Activated T-helper 2 cell treated with anti-CD3 and anti-CD28 coated beads, Interferon-gamma antibody, Interleukin-2, Interleukin-4, amounts not matched to agents 10 μg/mL and 5 μg/mL and 100 μg/mL, durations not matched to agents 14 hours and 24 hours and 36 hours (primary cell): ENCODE measurements at places on chromosomes 3 and 15.

DNA sequence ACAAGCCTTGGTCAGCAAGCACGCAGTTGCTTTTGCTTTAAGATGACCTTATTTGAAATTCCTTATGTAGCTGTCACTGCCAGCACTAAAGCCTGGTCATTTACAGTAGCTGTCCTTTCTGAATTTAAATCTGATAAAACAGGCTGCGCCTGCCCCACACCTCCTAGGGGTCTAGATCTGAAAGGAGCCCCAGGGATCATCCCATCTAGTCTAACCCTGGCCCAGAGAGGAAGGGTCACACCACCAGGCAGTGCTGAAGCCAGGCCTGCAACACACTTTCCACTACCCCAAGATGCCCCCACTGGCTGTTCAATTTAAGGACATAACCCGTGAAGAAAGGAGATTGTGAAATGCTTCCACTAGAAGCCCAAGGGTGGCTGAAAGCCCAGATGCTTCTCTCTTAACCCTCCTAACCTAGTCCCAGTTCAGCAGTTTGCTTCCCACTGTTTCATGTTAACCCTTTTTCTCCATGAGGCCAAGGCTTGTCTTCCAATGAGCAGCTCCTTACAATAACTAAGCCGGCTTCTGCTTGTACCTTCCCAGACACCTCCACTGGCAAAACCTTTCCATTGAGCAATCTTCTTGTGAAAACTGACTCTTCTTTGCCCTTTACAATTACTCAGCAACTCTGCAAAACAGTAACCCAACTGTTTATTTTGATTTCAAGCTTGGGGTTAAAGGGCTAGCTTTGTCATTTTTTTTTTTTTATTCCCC, 198.9 kb upstream of the LPP start:
- DNase-seq: no peak

GRCh38 chr15:23073890-23074646, 34.7 kb upstream of the TUBGCP5 start:
- DNase-seq: no peak

DNA sequence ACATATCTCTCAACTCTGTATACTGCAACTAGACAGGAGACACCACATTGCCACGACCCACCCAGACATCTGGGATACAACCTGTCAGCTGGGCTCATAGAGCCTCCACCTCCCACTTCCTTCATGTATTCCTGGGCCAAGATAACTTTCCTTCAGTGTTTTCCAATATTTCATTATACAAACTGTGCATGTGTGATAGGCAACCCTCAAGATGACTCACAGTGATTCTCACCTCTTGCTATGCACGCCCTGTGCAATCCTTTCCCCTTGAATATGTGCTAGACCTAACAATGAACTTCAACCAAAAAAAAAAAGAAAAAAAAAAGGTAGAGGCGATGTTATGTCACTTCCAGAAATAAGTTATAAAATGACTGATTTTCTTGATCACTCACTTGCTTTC, 138.0 kb upstream of the ALCAM start:
- DNase-seq: no peak

GRCh38 chr15:57403017-57403416, 26.7 kb downstream of the CGNL1 start:
- DNase-seq: no peak

DNA sequence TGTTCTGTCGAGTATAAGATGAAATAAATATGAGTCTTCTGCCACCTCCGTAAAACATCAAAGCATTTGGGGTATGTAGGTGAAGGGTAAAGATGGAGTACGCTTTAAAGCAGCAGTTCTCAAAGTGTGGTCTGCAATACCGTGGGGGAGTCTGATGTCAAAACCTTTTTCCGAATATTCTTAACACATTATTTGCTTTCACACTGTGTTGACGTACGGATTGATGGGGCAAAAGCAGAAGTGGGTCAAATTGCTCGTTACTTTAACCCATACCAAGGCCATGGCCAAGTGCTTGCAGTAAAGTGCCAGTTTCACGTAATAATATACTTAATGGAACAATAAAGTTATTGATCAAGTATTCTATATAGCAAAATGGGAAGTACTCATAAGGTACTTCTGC, 36.3 kb downstream of the PAK2 start:
- DNase-seq: no peak

- no peak for DNase-seq
Observed at GRCh38 chr3:180624714-180625113, 22.8 kb downstream of the TTC14 start.

DNA sequence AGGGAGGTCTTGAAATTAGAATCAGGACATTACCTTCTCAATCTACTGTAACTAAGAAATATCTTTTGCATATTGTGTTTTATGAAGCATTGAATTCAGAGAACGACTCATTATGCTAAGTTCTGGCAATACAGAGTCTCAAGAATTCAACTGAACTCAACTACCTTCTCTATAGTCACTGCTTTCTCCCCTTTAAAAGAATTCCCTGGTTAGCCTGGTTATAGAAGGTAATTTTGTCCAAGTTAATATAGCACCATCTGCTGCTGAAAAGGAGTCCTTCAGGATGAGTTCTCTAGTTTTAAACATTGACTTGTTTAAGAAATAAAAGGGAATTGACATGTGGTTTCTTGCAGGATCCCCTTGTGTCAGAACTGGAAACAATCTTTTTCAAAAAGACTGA, 60.2 kb downstream of the IL16 start:
- no peak for DNase-seq

DNA sequence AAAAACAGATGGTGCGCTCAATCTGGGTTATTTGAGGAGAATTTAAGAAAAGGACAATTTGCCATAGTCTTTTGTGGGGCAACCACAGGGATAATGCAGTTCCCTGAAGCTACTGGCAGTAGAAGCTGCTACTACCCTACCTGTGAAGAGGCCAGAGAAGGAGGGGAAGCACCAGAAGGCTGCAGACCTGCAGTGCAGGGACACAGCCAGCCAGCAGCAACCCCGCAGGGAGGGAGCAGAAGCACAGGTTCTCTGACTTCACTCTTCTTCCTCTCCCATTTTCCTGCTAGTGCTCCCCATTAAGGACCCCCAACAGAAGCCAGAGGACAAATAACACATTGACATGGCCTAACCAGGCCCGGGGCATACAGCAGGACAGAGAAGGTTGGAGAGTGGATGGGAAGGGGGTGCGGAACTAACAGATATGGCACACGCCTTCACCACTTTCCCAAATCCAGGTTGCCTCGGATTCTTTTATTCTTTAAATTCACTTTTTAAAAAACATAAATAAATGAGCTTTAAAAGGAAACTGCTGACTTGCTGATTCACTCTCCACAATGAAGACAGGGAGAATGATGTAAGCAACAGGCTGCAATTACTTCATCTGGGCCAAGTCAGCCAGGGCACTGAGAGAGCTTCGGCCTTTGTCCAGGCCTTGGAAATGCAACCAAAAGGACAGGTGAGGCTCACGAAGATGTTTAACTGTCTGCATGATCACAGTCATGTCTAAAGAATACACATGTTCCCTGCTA, 30.1 kb downstream of the POPDC2 start:
- DNase-seq: no peak

DNA sequence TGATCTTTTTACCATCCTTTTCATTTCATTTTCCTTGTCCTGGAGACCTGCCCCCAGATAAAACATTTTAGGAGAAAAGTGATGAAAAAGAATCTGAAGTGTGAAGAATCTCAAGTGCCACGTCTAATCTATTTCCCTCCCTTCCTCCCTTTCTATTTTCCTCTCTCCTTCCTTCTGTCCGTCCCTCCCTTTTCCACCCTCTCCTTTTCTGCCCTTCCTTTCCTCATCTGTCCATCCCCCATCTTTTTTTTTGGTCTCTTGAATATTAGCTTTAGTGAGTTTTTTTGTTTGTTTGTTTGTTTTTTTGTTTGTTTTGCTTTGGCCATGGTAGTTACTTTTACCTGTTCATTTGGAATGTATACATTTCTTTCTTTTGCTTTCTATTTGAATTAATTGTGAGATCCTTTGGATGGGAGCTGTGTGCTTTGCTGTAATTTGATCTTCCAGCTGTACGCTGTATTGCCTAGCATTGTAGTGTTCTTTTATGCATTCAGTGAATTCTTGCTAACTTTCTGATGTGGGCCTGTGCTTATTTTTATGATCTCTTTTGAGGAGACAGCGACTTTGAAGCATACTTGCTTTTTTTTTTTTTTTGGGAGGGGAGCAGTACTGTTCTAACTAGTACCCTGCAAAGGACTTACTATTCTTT, 19.2 kb downstream of the CDIN1 start:
- DNase-seq: no peak

DNA sequence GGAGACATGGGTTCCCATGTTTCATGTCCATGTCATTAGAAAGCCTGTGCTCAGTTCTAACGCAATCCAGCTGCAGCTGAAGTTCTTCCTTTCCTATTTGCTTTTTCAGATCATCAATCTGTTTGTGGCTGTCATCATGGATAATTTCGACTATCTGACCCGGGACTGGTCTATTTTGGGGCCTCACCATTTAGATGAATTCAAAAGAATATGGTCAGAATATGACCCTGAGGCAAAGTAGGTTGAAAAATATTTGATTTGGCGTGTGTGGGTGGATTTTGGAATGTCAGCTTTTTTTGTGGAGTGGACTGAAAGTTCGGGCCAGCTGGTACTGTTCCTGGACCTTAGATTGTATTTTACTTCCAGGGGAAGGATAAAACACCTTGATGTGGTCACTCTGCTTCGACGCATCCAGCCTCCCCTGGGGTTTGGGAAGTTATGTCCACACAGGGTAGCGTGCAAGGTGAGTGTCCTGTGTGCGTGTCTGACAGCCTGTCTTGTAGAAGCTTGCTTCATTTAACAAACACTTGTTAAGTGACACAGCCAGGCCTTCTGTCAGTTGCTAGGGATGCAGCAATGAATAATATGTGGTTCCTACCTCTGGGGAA, 69.6 kb downstream of the CHDH start:
- no peak for DNase-seq

GRCh38 chr3:162865466-162865865, 1368.9 kb downstream of the OTOL1 start:
- no peak for DNase-seq

DNA sequence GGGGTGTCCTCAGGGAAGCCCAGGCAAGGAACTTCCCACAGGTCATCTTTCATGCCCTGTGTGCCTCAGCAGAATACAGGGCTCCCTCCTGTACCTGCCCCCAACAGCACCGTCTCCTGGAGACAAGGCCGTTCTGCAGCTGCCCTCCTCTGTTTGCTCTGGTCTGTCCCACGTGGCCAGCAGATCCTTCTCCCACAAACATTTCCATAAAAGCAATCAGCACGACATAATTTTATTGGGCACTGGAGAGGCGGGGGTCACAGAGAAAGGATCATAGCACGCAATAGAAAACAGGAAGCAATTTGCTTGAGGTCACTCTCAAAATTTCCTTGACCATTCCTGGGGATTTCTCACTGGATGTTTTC, 29.4 kb downstream of the STARD5 start:
- DNase-seq: no peak

GRCh38 chr3:35598804-35599203, 40.5 kb upstream of the ARPP21 start:
- DNase-seq: no peak

DNA sequence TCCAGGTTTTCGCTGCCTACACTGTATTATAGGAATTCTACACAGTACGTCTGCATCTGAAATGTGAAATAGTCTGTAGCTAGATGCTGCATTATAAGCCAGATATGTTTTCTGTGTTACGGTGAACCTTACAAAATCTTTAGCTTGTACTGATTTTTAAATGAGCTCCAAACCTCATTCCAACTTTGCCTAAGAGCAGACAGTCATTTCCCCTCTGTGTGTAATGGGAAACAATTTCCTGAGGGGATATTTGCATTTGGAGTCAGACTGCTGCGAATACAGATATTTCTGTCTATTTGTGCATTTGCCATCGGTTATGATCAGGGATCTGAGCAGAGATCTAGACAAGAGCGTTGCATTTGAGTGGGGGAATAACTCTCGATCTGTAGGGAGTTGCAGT, 37.5 kb downstream of the ARNT2 start:
- DNase-seq: no peak

GRCh38 chr3:113268311-113268710, 57.0 kb downstream of the BOC start:
- DNase-seq: no peak

- DNase-seq: no peak
Observed at GRCh38 chr3:179971280-179971679, 65.5 kb downstream of the PEX5L start.

- DNase-seq: no peak
Observed at GRCh38 chr3:43733459-43734384, 43.0 kb downstream of the ABHD5 start.

GRCh38 chr15:38702178-38702912, 137.7 kb upstream of the RASGRP1 start:
- DNase-seq: no peak

GRCh38 chr3:58531555-58531954, 5.4 kb downstream of the ACOX2 start:
- DNase-seq: no peak

DNA sequence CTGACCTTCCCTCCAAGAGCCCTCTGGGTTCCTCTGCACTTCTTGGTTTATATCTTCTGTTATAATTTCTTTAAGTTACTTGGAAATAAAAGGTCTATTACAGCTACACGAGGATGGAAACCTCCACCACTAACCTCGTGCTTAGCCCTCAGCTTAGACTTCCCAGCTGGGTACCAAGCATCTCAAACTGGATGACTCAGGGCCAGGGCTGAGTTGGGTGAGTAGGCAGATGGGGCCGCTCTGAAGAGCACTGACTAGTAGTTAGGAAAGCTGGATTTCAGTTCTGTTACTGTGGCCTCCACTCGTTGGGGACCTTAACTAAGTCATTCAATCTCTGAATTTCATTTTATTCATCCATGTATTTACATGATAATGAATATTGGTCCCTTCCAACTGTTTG, 1036.6 kb downstream of the IGSF11 start:
- no peak for DNase-seq

DNA sequence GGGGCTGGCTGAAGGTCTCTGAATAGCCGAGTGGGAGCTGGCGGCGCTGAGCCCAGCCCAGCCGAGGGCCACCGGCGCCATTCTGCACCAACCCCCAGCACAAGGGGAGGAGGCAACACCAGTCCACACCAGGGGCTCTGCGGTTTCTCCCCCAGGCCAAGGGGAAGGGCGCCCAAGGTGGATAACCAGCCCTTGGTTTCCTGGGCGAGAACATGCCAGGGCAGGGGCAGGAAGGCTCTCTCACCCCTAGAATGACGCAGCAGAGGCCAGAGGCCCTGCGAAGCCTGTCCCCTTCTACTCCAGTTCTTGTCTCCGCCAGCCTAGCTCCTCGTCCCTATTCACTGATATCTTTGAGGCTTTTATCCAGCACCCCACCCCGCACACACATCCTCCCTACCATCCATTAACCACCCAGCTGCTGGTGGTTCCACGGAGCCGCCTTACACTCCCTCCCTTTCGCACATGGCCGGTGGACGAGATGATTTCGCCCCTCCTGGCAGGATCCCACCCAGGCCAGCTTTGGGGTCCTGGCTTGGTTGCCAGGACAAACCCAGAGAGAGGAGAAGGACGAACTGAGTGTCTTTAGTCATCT, 1.3 kb downstream of the RBPMS2 start:
- no peak for DNase-seq

GRCh38 chr3:24521420-24522145, 26.9 kb upstream of the THRB start:
- DNase-seq: no peak

GRCh38 chr15:87841426-87841998, 415.0 kb downstream of the NTRK3 start:
- no peak for DNase-seq

- DNase-seq: no peak
Observed at GRCh38 chr15:47541562-47541961, 175.7 kb upstream of the SEMA6D start.

GRCh38 chr3:195209083-195209846, 61.7 kb downstream of the XXYLT1 start:
- no peak for DNase-seq

- no peak for DNase-seq
Observed at GRCh38 chr3:177771780-177772179, 574.5 kb upstream of the TBL1XR1 start.

GRCh38 chr3:74603292-74603691, 11.2 kb downstream of the CNTN3 start:
- DNase-seq: no peak
